NCI-H1048 (cell line): ENCODE measurements at places on chromosomes 13 and 19.

GRCh38 chr19:45973553-45974338 is at the start of gene NOVA2:
Gene NOVA2 (minus strand): TSS chr19:45973865. CDS start chr19:45973351, 514 bp downstream.
- peak; percentile 42 for DNase-seq

DNA sequence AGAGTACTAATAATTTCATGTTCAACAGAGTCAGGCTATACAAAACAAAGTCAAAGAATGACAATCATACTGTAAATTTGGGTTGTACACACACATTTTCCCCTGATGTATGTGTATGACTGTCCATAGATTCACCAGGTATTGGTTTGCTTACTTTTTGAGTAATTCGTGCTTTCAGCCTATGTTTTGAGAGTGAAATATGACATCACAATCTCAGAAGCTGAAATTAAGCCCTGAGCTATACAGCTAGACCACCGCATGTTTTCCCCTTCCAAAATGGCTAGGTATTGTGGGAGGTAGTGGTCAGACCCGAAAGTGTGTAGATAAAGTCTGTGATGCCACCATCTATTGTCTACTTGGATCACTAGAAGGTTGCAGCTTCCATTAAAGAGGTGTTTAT is 102.8 kb downstream of the KATNAL1 start:
- DNase-seq, result no peak

DNA sequence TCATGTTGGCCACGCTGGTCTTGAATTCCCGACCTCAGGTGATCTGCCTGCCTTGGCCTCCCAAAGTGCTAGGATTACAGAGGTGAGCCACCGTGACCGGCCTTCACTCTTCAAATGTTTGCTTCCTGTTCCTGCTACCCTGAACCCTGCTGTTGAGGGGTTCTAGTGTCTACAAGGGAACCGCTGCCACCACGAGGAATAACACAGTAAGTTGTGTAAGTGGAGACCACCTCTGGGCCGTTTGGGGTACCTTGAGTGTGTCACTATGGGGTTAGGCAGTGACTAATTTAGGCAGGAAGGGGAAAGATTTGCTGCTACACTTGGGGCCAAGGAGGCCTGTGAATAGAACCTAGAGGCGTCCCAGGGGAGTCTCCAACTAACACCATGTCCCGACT is 2.2 kb upstream of the MYADM start:
- no peak for DNase-seq

GRCh38 chr13:78197231-78197630 is 278.6 kb upstream of the EDNRB start:
- no peak for DNase-seq

- DNase-seq, result no peak
Measured at GRCh38 chr13:71169180-71169579, 697.8 kb downstream of the DACH1 start.

- no peak for DNase-seq
Measured at GRCh38 chr19:52648336-52649016, 10.3 kb upstream of the ZNF83 start.

GRCh38 chr19:48213959-48214358 is 41.8 kb downstream of the CARD8 start:
- DNase-seq, result no peak

- no peak for DNase-seq
Measured at GRCh38 chr19:10961073-10961860, 437 bp downstream of the SMARCA4 start.

GRCh38 chr13:48526286-48526685 is 6.6 kb downstream of the RCBTB2 start:
- no peak for DNase-seq

GRCh38 chr13:109785141-109785891 is 1.1 kb downstream of the IRS2 start:
- no peak for DNase-seq

DNA sequence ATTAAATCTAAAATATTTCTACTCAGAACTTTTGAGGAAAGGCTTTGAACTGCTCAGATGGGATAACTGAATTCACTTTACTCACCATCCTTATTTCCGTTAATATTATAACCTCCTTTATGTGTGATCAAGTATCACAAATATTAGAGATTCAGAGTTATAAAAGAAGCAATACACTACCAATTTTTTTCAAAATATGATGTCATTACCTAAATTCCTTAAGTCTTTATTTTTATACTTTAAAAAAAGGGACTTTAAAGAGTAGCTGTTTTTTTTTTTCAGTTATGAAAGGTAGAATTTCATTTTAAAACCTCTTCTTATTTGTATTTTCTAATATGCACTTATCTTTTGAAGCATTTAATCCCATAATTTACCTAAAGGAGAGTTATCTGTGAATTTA is 239.5 kb downstream of the DIAPH3 start:
- DNase-seq, result no peak

DNA sequence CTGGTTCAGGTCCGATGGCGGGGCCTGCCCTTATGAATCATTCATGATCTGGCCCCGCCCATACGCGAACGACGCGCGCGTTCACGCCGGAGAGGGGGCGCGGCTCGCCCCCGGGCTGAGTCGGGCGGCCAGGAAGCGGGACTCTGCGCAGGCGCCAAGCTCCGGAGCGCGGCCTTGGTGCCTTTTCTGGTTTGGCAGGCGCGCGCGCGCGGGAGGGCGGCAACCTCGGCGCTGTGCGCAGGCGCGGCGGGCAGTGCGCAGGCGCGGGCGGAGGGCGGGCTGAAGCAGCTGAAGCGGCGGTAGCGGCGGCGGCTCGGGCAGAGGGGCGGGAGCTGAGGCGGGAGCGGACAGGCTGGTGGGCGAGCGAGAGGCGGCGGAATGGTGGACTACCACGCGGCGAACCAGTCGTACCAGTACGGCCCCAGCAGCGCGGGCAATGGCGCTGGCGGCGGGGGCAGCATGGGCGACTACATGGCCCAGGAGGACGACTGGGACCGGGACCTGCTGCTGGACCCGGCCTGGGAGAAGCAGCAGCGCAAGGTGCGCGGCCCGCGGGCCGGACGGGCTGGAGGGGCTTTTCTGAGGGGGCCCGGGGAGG is at the start of gene ACTN4:
Gene ACTN4, plus strand, starts transcription at position 282 of the 598 bp plus-strand sequence. Its CDS starts 97 bp downstream, at position 379.
- peak; percentile 86 for DNase-seq

DNA sequence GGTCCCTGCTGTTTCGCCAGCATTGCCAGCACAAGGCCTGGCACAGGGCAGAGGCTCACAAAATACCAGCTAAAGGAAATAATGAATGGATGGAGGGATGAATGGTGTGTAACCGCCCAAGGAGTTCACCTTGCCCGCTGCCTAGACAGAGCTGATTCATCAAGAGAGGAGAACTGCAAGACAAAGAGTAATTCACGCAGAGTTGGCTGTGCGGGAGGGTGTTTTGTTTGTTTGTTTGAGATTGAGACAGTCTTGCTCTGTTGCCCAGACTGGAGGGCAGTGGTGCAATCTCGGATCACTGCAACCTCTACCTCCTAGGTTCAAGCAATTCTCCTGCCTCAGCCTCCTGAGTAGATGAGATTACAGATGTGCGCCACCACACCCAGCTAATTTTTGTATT is 3.0 kb downstream of the OPA3 start:
- DNase-seq, result no peak

DNA sequence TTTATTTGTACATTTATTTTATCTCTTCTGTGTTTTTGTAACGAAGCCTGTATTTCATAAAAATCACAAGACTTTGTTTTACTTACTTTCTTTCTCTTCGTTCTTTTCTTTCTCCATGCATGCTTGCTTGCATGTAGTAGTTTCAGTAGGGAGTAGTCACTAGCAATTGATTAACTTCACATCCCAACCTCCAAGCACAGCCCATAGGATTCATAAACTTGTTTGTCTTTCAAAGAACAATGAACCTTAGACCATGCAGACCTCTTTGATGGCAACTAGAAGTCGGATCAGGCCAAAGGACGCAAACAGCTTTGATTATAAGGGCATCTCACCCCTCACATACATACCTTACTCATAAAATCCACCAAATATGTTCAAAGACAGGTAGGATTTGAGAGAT is 3.1 kb upstream of the PRR20A start:
- no peak for DNase-seq

GRCh38 chr13:110348309-110349105 is 41.4 kb downstream of the COL4A2 start:
- DNase-seq, result no peak

GRCh38 chr13:105611424-105611823 is 924.0 kb downstream of the EFNB2 start:
- DNase-seq, result no peak

- DNase-seq, result peak; percentile 20
Measured at GRCh38 chr13:78241278-78241919, 322.8 kb upstream of the EDNRB start.

GRCh38 chr13:48068952-48069351 is 26.0 kb downstream of the MED4 start:
- DNase-seq, result no peak

DNA sequence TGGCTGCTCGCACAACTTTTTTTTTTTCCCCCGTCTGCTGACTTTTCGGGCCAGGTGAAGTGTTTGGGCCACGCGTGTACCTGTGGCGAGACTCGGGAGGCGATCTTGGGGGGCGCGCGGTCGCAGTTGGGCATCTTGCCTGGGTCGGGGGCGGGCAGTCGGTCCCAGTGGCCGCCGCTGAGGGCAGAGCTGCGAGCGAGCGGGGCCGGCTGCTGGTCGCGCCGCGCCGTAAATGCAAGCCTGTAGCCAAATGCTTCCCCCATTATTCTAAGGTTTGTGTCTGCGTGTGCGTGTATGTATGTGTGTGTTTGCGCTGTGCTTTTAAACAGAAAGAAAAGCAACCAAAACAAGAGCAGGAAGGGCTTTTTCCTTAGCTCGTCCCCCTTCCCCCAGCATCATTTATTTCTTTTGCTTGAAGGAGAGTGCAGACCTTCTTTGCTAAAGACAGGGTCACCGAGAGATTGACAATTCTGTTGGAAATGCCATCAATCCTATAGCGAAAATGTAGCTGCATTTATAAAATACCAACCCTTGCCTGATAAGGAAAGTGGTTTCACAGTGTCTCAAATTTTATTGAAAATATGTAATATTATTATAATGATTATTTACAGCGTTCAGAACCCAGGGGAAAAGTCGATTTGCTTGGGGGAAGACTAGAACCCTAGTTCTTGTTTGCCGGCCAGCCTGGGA is 143.2 kb upstream of the ZNF536 start:
- DNase-seq, result no peak

DNA sequence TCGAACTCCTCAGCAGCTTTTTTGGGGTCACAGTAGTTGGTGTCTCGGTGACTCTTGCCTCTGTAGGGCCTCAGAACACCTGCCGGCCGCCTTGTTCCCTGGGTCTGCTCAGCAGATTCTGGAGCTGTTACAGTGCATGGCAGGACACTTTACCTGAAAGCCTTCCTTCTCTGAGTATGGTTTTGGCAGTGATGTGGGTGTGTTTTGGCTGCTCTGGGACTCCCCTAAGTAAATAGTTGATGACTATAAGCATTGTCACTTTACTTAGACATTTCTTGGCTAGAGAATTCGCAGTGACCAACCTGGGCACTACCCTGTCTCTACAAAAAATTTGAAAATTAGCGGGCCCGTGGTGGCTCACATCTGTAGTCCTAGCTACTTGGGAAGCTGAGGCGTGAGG is 7.0 kb downstream of the MAU2 start:
- DNase-seq, result no peak

DNA sequence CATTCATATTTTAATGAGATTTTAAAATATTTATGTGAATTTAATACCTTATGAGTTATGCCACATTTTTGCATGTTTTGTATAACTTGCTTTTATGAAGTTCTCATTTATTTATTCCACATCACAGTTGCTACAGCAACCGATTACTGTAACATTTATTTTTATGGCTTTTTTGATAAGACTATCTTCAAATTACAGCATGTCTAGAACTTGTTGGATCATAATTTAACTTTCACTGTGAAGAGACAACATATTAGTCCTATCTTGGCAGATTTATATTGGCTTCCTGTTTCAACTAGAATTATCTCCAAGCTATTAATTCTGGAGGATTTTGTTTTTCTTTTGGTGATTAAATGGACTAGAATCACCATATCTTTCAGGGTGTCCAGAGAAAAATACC is 793.7 kb upstream of the SLITRK5 start:
- DNase-seq, result no peak

DNA sequence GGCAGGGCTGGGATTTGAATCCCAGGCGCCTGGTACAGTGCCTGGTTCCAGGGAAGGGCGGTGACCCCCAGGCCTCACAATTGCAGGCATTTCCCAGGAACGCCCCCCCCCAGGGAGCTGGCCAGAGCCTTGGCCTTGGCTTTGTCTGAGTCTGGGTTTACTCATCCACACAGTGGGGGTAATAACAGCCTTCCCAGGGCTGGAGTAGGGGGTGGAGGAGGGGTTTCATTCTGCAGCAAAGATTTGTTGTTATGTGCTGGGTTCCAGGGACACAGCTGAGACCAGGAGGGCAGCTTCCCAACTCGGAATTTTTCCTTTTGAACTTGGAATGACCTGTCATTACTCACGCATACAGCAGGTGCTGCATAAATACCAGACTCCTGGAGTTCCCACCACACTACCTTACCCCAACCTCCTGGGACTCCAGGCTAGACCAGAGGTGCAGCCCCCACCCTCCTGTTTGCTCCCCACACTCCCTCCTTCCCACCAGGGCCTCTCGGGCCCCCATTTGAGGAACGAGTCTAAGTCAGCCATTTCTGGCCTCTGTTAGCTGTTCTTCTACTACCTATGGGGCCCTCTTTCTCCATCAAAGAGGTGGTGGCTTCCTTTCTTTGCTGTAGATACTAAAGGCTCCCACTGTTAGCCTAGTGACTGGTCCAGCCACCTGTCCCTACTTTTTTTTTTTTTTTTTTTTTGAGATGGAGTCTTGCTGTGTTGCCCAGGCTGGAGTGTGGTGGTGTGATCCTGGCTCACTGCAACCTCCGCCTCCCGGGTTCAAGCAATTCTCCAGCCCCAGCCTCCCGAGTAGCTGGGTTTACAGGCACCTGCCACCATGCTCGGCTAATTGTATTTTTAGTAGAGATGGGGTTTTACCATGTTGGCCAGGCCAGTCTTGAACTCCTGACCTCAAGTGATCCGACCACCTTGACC is 1.6 kb upstream of the ADAMTS10 start:
- DNase-seq, result no peak

- no peak for DNase-seq
Measured at GRCh38 chr13:39729156-39729555, 73.7 kb downstream of the COG6 start.

GRCh38 chr19:39970425-39970674 is 615 bp upstream of the PSMC4 start:
- DNase-seq, result no peak

- no peak for DNase-seq
Measured at GRCh38 chr19:9735986-9736385, 32.6 kb downstream of the ZNF846 start.
